ENCODE measurements at places on chromosomes 2 and 18. TPM values are rescaled to one million over a fixed set of nuclear protein-coding genes. Genes with fewer than 3 reads are reported as not detected.

GRCh38 chr2:124489686-124490085 is 464.6 kb downstream of the CNTNAP5 start:
- no peak for DNase-seq

COX5B gene
- total RNA-seq = 345 TPM

- DNase-seq = no peak
Measured at GRCh38 chr2:75702593-75702992, 8.1 kb downstream of the GCFC2 start.

GRCh38 chr2:178506101-178506500 is 25.8 kb downstream of the PLEKHA3 start:
- no peak for DNase-seq

- DNase-seq = no peak
Measured at GRCh38 chr18:58819051-58819450, 45.6 kb upstream of the ZNF532 start.

AQP12B gene
- total RNA-seq = not detected

DNA sequence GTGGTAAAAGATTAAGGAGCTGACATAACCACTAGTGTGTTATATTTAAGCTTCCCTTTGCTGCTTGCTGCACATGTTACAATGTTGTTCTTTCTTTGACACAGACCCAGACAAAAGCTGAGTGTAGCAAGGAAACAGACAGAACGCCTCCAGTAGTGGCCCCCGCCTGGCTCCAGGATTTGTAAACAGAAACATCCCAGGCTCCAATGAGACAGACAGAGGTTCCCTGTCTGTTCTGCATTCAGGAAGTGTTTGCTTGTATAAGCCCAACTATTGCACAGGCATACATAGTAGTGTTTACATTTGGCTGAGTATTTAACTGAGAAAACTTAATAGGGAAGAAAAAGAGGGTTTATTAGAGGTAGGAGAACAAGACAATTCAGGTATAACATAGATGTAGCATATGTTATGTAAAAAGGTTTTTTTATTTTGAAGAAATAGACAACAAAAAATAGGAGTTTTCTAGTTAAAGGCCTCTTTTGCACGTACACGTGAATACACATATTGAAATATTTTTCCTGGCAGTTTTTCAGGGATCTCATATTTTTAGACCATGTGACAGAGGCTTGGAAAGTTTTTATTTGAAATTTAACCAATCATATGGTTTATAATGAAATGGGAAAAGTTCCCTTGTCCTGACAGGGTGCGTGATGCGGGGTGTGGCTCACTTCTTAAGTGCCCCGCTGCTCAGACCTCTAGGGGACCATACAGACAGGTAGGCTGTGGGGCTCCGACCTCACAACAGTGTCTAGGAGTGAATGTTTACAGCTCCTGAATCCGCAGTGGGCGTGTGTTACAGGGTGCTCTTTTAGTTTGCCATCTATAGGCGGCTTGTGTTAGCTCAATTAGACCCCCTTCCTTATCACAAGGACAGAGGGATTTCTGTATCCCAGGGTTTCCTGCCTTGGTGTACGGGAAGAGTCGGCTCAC is 118.4 kb downstream of the BMPR2 start:
- peak; percentile 35 for DNase-seq

GRCh38 chr2:241458687-241459086 is 49.7 kb downstream of the STK25 start:
- no peak for DNase-seq

All from mucosa of gallbladder (tissue), 1 donor.